ENCODE measurements at places on chromosomes 6 and 20.

DNA sequence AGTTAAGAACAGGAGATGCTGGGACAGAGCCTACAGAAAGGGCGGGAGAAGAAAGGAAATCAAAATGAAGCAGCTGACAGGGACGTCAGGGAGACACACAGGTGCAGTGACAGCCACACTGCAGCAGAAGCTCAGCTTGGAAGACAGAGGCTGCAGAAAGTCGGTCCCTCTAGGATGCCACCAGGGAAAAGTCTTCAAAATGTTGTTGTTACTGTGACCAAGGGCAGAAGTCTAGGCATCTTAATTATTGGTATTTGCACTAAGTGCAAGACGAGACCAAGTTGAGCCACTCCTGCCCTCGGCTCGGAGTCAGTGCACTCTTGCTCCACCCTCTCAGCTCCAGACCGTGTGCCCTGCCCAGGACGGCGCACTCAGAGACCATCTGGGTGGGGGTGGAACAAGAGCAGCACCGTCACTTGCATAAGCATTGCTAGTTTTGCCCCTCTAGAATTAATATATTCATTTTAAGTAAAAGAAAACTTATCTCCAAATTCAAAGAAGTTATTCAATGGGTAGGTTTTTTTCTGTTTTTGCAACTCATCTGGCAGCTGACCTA is 2.6 kb downstream of the PRR18 start:
- DNase-seq, result no peak

DNA sequence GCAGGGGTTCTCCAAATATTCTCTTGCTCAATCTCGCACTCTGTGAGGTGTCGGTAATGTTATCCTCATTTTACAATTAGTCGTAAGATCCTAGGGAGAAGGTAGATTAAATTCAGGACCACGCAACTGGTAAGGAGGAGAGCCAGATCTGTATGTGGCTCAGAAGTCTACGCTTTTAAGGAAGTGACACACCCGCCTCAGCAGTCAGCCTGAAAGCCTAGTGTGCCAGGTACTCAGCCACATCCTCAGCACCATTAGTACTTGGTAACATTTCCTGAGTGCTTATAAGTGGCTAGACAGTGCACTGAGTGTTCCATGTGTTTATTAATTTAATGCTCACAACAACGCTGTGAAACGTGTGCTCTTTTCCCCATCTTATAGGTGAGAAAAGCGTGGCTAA is 63.7 kb downstream of the DHX35 start:
- DNase-seq, result no peak

DNA sequence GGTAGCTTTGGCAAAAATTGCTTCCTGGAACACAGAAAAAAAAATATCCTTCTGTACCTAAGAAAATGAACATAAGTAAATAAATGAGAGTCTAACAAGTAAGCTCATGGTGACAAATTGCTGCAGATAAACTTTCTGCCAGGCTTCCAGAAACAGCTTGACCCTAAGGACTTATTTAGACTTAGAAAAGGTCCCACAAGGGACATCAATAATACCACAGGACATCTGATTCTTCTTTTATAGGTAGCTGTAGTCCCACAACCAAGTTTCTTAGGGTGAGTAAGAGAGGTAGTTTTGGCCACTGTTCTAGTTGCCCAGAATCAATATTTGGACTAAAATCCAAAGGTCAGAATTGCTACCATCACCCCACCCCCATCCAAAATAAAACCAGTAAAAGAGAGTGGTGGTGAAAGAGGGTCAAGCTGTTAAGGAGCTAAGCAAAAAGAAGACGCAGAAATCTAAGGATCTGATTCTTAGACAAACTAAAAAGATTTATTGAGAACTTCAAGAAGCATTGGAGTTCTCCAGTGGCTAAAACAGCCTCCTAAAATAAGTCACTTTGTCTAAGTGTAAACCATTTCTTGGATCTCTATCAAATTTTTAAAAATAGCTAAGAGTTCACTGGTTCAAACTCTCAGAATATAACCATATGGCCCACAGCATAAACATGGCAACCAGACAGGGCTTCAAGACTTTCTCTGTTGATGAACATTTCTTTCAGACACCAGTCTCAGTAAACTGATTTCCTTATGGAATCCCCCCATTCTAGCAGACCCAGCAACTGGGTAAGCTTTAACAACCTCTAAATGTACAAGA is 180.6 kb downstream of the PTPRK start:
- no peak for DNase-seq

DNA sequence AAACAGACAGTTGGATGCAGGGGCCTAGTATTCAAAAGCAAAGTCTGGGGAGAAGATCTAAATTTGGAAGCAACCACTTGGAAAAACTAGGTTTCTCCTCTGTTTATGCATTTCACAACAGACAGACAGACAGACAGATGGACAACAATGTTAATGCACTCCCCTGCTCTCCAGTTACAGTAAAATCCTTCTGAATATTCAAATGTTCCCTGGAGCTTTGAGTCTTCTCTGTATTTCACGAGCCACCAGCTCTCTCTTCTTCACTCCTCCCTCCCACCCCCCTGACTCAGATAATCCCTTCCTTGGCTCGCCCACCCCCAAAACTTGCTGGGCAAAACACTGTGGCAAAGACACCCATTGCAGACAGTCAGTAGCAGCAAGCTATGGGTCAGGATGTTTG is 129.3 kb upstream of the TOP1 start:
- DNase-seq, result no peak

GRCh38 chr20:50735813-50736212 is 4.4 kb downstream of the PARD6B start:
- DNase-seq, result no peak

GRCh38 chr20:47544240-47544639 is 42.6 kb downstream of the NCOA3 start:
- DNase-seq, result peak; percentile 28

DNA sequence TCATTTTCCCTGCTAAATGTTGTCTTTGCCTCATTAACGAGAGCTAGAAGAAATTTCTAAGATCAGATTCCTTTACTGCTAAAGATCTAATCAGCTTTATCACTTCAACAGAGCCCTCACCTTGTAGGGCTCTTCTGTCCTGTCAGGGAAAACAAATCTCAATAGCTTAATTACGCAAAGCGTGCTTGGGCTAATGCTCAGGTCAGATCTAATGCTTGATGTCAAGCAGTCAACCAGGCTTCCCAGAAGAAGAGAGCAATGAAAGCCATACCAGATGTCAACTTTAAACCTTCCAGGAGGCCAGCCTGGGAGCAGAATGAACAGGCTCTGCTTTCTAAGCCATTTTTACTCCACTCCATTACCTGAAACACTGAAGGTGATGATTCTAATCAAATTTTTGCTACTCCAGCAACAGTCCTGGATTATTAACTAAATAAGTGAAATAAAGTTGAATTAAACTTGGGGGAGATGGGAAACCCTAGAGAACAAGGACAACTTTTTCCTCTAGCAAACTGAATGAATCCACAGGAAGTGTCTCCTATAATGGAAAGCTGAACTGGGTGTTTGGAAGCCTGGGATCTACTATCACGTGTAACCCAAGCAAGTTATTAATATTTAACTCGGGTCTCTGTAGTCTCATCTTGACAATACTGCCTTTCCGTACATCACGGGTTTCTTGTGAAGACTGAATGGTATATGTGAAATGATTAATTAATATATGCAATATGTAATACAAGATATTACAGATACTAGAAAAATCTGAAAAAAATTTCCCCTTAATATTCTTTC is 273.7 kb downstream of the PTPRK start:
- no peak for DNase-seq
